ENCODE measurements at places on chromosomes 5 and 9. TPM values are rescaled to one million over a fixed set of nuclear protein-coding genes. Genes with fewer than 3 reads are reported as not detected.

PDE6A gene
- total RNA-seq: not detected

DRD1 gene
- not detected for total RNA-seq

DNA sequence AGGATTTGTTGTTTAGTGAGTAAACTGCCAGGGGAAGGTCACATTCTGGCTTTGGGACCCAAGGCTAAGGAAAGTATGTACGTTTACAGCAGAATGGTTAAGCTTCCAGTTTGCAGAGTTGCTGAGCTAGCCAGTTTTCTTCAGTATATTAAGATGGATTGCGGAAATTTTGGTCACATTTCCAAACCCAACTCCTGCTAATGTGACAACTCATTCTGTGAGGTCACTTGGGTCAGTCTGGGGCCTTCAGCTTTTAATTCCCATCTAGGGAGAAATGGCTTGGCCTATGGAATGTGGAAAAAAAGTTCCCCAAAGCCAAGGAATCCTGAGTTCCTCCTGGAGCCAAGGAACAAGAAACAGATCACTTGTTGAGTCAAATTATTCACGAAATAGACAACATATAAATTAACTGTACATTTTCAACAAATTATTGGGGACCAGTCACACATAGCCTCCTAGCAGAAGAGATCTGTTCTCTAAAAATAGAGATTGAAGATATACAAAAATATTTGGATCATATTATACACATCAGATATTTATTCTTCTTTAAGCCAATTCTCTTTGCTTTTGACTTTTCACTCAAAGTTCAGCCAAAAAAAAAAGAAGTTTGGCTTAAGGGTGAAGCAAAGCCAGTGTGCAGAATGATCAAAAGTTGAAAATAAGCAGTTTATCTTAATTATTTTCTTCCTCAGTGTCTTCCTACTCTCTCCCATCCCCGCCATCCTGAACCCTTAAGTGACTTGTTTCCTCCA lies 8.8 kb downstream of the KCNV2 start:
- no peak for DNase-seq

PCAT7 gene
- total RNA-seq: 1.1 TPM

DNA sequence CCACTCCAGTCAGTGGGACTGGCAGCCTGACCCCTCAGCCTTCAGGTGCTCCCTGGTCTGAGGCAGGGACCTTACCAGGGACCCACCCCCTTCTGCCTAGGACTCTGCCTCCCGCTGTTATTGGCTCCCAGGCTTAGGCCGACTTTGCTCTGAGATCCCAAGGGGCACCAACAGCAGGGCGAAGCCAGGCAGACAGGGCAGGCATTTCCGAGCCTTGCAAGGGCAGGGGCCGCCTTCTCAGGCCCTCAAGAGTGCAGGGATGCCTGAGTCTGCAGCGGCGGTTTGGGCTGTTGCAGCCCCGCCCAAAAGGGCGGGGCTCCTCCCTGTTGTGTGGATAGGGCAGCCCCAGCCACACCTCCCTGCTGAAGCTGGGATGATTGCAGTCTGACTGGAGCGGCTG lies 644.6 kb downstream of the PRR16 start:
- DNase-seq: no peak

- no peak for DNase-seq
Observed at GRCh38 chr9:98396656-98397055, 141.2 kb upstream of the TBC1D2 start.

DNA sequence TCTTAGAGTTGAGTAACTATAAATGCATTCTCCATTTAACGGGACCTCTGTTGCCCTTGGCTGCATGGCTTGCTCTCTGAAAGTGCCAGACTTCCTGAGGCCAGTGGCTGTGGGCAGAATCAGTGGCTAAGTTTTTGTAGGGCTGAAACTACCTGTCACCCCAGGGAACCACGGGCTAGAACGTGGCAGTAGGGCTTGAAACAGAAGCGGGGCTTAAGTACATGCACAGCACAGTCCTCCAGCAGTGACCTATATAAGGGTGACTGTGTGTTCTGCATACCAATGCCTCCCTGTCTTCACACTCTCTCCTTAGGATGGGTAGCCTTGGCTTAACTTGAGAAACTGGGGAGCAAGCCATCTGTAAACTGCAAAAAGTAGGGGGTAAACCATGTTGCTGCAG lies 43.6 kb upstream of the LRRTM2 start:
- DNase-seq: no peak

LIX1 gene
- total RNA-seq: not detected

DNA sequence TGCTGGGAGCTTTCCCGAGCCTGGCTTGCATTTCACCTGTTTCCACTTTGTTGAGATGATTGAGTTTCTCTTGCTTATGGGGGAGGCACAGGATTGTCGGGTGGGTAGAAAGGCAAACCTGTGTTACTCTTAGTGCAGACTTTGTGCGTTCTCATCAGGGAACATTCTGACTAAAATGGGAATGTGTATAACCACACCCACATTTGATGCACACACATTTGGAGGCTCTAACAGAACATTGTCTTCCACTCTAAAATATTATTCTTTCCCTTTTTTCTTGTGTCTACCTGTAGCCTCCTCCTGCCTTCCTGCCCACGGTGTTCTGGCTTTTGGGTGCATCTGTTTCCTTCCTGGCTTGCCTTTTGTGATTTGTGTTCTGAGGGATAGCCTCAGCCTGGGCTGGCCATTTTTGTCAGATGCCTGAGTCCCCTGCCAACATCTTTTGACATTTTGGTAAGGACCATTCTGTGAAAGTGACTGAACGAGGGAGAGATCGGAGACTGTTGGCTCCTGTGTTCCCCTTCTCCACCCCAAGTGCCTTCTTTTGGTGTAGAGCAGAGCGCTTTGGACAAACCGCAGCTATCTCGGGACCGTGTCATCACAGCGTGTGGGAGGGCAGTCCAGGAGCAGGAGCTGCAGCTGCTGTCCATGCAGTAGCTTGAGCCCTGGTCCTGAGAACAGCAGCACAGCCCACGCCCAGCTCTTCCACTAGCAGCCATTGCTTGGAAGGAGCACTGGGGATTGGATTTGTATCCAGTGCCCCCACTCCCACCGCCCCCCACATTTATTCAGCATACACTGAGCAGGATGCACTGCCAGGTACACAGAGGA lies 101.4 kb downstream of the ARHGAP26 start:
- no peak for DNase-seq

DNA sequence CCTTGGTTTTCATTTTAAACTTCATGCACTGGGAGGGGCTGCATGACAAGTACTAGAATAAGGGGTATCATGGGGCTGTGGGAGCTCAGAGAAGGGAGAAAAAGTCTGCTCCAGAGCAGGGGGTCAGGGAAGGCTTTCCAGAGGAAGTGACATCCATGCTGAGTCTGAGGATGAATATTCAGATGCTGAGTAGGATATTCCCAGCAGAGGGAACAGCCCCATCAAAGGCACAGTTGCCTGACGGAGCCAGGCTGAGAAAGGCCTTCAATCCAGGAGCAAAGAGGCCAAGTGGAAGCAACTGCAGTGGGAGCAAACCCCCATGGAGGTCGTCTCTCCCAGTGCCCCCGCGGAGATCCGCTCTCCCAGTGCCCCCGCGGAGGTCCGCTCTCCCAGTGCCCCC lies 4.4 kb downstream of the PFN3 start:
- DNase-seq: no peak

EEIG1 gene
- total RNA-seq: 6.8 TPM

GRCh38 chr5:137665678-137666460 lies 70.0 kb downstream of the KLHL3 start:
- no peak for DNase-seq

TEX48 gene
- total RNA-seq: not detected

SPATA31A3 gene
- total RNA-seq: not detected
